ENCODE measurements at places on chromosomes 6 and 20.
A peak's percentile ranks its signal among the peaks of the same experiment; 100 is the strongest.

GRCh38 chr6:30378290-30378937 is 33.5 kb downstream of the RPP21 start:
- no peak for DNase-seq

- DNase-seq: no peak
Observed at GRCh38 chr20:56443654-56444540, 24.5 kb upstream of the RTF2 start.

DNA sequence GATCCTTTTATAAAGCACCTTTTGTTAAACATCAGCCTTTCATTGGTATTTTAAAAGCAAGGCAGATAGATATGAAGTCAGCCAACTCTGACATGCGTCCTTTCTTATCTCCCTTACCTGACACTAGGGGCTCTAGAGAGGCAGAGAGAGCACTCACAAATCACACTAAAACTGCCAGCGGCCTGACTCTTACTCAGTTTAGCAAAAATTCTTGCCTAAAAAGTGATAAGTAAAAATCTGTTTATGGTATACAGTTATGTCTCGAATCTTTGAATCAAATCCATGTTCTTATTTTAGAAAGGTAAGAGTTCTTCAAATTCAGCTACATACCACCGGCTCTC is 10.4 kb upstream of the TDRD6 start:
- DNase-seq: no peak

- DNase-seq: no peak
Observed at GRCh38 chr20:46296526-46297250, 11.6 kb downstream of the CDH22 start.

- peak; percentile 38 for DNase-seq
Observed at GRCh38 chr20:49979030-49979832, 3.5 kb upstream of the SNAI1 start.

DNA sequence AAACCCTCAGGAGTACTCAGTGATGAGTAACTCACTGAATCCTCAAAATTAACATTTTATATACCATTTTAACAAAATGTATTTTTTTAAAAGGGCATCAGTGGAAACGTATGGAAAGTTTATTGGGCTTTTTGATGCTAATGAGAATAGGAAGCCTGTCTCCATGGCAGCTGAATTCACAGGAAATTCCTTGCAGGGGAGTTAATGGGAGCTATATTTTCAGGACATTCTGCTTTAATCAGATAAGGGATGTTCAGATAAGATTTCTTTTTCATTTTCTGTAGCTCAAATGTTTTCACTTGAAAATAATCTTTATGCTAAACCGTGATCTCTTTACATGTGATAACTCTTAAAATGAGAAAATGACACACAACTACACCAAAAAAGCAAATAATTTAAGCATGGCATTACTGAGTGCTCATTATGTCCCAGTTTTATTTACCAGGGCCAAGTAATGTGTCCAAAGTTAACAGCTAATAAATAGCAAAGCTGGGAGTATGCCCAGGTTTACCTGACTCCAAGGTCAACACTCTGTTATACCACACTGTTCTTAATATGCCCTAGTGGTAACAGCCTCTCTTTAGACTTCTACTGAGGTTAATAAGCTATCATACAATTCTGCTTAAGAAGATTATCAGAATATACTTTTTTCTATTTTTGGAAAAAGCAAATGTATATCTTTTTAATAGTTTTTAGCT is 348.1 kb downstream of the GRIK2 start:
- no peak for DNase-seq

DNA sequence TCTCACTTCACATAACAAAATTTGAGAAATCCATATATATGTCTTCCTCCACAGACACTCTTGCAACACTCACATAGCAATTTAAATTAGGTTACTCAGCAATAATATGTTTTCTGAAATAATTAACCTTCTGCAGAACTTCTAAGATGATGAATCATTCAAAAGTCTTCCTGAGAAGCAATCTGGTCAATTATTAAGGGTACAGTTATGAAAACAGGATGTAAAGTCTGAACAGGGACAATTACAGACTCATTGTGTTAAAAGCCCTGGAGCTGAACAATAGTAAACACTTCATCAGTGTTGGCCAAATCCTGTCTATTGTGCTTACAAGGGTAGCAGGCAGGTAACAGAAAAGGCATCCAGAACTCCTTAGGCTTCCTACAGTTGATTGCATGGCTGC is 75.4 kb downstream of the FILIP1 start:
- no peak for DNase-seq

GRCh38 chr20:57389695-57390603 is 1.2 kb upstream of the RBM38 start:
- no peak for DNase-seq

GRCh38 chr20:1215386-1216170 is 10.3 kb upstream of the RAD21L1 start:
- DNase-seq: no peak

DNA sequence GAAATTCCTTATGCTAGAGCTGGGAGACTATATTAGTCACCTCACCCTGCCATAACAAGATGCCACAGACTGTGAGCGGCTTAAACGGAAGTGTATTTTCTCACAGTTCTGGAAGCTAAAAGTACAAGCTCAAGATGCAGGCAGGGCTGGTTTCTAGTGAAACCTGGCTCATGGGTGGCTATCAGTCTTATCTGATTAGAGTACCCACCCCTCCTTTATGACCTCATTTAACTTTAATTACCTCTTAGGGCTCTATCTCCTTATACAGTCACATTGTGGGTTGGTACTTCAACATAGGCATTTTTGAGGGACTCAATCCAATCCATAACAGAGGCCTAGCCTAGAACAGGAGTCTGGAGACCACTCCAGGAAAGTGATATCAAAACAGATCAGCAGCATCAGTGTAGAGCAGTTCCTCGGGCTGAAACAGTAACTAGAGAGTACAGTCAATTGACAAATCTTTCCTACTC is 2.3 kb upstream of the SNRNP48 start:
- DNase-seq: no peak

DNA sequence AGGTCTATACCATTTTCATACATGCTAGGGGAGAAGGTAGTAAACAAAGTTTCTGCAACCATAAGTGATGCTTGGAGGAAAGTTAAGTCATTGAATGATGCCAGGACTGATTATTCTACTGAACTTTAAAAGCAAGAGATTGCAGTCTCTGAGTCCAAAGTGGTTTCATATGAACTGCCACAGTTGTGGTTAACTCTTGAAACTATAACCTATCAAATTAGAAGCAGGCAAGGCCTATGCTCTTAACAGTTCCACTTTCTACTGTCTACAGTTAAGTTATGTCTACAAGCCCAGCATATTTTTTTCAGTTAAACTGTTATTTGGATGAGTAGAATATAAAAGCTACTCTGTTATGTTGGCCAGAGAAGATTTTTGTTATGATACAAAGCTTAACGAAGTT is 326.5 kb upstream of the RUNX2 start:
- DNase-seq: no peak

DNA sequence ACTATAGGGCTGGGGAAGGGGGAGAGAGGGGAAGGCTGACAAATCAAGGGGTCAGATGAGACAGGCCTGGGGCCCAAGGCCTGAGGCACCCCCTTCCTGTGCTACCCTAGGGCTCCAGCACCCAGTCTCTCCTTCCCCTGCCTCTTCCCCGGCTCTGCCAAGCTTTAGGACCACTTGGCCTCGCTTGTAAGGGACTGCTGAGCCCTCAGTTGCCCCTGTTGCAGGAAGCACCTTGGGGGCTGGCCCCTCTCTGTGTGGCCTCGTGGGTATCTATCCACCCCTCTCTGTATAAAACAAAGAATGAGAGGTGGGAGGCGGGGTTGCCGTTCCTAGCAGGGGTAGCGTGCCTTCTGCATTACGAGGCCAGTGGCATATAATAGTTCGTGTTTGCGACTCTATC is 21.4 kb upstream of the SMOC2 start:
- DNase-seq: no peak

DNA sequence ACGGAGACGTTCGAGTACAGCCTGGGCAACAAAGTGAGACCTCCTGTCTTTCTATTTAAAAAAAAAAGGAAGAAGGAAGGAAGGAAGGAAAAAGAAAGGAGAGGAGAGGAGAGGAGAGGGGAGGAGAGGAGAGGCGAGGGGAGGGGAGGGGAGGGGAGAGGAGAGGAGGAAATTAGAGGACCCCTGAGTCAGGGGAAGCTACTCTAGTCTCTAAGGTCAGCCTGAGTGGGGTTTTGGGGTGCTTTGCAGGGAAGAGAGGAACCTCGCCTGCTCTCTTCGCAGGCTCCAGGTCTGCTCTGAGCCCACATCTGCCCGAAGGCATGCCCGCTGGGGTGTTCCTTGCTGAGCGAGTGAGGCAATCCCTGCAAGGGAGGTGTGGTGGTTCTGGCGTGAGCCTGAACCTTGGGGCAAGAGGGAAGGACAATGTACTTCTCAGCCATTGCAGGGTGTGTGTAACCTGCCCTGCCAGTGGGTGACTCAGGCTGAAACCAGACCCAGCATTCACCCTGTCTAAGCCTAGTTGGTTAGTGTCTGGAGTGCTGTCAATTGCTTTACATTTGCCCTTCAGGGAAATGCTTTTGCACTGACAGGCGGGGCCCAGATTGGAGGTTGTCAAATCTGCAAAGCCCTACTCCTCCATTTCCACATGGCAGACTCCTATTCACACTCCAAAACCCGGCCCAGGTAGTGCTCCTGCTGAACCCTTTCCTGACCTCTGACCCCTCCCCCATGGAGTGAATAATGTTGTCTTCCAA is 15.3 kb upstream of the MMP9 start:
- DNase-seq: no peak

- DNase-seq: no peak
Observed at GRCh38 chr6:8321671-8322404, 113.5 kb downstream of the SLC35B3 start.

- peak; percentile 2 for DNase-seq
Observed at GRCh38 chr20:21719592-21720214, 14.2 kb downstream of the PAX1 start.

GRCh38 chr6:136666041-136666440 is 115.8 kb upstream of the MAP7 start:
- DNase-seq: no peak

- DNase-seq: no peak
Observed at GRCh38 chr20:39861381-39861780, 827.7 kb downstream of the MAFB start.

DNA sequence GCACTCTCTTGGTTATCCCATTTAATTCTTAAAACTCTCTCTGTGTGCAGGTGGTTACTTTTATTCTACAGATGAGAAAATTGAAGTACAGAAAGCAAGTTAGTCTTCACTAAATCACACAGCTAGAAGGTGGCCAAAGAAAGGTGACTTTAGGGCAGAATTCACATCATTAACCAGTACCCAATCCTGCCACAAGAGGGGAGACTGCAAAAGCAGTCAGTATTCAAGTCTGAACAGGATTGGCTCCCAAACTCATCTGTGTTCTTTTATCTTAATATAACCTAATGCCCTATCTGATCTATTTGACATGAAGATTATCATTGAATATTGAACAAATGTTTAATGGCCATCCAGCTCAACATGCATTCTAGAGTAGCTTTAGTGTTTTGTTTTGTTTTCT is 225.3 kb upstream of the FAM83B start:
- DNase-seq: no peak

DNA sequence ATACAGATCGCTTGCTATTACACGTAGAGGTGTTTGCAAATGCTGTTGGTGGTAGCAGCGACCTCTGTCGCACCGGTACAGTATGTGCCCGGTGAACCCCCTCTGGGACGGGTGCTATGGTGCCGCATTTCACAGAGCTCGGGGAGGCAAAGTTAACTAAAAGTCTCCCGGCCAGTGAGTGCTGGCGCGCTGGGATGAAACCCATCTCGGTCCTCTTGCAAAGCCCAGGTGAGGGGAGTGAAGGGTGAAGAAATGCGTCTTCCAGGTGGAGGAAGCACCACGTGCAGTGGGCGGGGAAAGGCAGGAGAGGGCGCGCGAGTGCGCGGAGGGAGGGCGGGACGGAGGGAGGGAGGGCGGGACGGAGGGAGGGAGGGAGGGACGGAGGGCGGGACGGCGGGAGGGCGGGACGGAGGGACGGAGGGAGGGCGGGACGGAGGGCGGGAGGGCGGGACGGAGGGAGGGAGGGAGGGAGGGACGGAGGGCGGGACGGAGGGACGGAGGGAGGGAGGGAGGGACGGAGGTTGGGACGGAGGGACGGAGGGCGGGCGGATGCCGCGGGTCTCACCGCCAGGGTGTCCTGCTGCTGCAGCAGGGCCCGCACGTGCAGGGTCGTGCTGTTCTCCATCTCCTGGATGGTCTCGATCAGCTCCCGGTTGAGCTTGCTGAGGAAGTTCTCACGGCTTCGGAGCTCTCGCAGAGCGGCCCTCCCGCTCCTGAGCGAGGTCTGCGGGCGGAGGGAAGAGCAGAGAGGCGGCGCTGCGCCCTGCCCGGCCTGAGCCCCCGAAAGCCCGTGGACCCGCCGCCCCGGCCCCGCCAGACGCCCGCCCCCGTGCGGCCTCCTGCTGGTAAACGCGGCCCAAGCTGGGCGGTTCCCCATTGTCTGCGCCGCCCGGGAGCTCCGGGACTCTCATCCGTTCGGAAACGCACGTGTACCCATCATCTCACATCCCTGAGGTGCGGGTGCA is 11.7 kb downstream of the C20orf96 start:
- no peak for DNase-seq

DNA sequence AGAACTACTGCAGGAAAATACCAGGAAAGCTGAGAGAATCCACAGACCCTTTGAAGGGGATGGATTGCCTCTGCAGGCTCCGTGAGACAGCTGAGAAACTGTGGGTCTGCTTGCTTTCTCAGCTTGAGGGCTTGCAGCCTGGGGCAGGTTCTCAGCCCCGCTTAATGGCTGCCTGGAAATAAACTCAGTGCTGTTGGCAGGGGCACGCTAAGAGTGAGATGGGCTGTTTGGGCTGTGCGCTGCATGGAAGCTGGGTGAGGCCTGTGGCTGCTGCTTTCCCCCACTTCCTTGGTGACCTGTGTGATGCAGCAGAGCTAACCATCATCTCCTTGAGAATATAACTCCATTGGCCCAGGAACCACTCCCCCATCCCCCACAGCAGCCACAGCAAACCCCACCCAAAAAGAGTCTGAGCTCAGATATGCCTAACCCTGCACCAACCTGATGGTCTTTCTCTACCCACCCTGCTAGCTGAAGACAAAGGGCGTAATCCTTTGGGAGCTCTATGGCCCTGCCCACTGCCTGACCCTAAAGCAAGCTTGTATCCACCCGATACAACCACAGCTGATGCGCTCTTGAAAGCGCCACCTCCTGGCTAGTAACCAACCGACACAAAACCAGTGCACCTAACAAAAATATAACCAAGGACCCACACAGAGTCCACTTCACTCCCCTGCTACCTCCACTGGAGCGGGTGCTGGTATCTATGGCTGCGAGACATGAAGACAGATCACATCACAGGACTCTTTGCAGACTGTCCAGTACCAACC is 800.6 kb upstream of the MAP3K7 start:
- DNase-seq: no peak

- no peak for DNase-seq
Observed at GRCh38 chr6:36915599-36915998, 29.8 kb downstream of the C6orf89 start.

DNA sequence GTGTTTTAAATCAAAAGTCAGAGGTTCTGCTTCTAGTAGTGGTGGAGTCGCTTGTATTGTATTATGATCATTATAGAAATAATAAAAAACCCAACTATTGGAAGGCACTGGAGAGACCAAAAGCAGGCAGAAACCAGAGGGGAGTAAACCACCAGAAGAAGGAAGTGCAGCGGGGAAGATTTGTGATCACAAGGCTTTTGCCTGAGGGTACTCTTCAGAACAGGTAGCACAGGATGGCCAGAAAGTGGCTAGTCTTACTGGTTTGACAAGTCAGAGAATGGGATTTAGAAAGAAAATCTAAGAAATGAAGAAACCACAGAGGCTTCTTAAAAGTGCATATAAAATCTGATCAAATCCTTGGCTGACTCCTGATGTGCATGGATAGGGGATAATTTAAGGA is 24.0 kb downstream of the MAPK13 start:
- DNase-seq: no peak

GRCh38 chr20:50916257-50916656 is 15.0 kb downstream of the ADNP start:
- no peak for DNase-seq
